ENCODE measurements at places on chromosomes 1 and 21.

DNA sequence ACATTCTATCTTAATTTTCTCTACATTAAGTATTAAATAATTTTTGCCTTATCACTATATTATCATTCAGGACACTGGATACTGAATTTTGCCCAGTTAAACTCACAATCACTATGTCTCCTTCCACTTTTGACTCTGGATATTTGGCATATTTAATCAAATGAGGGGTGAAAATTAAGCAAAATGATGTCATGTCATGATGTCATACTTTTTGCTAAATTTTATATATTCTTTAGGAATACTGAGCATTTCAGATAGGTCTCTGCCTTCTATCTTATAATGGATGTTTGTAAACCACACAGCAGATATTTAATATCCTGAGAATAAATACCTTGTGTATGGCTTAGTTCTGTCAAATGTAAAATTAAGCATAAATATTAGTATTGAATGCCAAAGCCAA lies 79.5 kb upstream of the HIVEP3 start:
- DNase-seq = no peak

- no peak for DNase-seq
Measured at GRCh38 chr1:24960071-24960801, 30.2 kb upstream of the RUNX3 start.

- no peak for DNase-seq
Measured at GRCh38 chr1:171610385-171610784, 11.7 kb upstream of the MYOCOS start.

DNA sequence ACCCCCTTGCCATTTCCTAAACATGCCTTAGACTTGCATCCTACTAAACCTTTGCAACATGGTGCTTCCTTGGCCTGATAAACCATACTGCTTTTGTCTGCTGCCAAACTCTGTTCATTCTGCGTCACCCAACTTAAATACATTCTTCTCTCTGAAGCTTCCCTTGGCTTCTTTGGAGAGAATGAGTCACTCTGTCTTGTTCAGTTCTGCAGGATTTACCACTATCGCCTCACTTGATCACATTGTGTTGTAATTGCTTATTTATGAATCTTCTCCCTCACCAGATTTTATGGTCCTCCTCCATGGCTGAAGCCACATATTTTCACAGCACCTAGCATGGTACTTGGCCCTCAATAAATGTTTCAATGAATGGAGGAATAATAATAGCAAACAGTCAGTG lies 21.7 kb upstream of the TUT4 start:
- no peak for DNase-seq
